ENCODE measurements at places on chromosomes 1 and 21.

GRCh38 chr1:196774603-196775002 is at the start of gene CFHR3:
Gene CFHR3, plus strand, starts transcription at chr1:196774840. Its CDS starts 47 bp downstream, at chr1:196774887.
- DNase-seq: no peak

- DNase-seq: no peak
Measured at GRCh38 chr1:197481101-197481500, 213.0 kb downstream of the CRB1 start.

DNA sequence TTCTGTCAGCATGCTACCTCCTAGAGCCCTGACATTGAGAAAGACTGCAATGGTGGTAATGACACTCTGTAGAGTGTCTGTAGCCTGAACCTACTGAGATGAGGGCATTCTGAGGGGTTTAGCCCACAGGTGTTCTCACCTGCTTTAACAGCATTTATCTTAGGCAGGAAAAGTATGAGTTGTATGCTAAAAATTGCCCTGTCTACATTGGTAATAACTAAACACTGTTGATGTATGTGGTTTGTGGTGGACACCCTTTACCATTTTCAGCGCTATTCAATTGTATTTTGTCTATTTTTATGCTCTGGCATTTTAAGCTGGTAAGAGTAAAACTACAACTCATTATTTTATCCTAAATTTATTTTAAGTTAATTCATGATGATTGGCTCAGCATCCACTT is 10.0 kb downstream of the PYHIN1 start:
- DNase-seq: no peak

DNA sequence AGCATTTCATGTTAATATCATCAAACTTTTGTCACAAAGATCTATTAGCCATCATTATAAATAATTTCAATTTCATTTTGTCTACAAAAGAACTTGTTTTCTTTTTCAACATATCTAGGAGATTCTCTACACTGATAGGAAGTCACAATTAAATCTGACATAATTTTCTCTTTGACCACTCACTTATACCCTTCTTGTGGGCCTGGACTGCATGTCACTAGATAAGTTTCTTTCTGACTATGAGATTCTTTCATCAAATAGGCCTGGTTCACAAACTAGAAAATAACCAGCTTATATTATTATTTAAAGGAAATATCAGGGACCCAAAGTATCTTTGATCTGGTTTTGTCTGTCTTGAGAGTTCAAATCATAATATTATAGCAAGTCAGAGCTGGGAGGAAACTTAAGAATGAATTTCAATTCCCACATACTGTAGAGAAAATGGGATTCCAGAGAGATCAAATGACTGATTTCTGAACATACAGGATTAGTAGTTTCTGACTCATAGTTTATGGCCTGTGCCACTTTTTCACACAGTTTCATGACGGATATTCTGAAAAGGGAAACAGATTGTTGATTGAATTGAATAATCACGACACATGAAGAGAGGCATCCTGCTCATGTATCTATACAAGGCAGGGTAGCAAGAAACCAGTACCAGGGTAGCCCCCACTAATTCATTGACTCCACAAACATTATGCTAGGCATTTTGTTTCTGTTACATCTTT is 355.8 kb downstream of the GPATCH2 start:
- DNase-seq: no peak

DNA sequence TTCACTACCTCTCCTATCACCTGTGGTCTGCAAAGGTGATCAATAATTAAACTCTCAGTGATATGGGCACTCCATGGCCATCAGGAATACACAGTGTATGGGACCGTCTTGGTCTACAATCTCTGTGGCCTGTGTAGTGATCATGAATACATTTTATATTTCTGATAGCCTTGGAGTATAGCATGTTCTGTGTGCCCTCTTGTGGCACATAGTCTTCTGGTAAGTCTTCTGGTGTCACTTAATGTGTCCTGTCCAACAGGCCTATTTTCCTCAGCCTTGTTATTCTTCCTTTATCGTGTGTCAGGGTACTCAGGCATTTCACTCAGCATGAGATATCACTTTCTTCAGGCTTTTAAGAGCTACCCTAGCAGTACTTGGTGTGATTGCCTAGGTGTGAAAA is 393.6 kb downstream of the AGBL4 start:
- DNase-seq: no peak

DNA sequence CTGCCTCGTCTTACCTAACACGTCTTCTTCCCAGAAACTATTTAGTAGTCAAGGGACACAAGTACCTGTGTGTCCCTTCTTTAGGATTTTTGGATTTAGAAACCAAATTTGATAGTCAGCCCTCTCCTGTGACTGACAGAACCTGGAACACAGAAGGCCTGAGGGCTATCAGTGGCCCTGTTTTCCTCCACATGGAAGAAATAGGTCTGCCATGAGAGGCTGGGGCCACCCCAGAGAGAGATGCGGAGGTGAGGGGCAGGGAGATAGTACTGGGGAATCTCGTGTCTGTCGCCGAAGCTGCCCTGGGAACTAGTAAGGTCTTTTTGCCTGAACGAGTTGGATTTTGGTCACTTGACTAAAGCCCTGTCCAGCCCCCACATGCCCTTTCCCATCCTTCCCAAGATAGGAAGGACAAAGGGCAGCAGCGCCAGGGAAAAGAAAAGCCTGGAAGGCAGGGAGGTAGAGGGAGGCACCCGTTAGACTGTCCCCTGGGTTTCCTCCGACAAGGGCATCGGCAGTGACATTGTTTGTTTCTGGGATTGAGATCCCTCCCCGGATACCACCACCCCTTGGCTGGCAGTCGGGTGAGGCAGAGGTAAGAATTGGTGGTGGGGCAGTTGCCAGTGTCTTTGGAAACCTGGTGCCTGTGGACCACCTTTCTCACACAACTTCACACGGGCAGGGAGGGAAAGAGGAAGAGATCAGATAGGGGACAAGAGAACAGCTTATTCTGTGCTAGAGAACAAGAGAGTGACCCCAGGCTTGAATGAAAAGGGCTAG is 19.8 kb downstream of the SMIM12 start:
- no peak for DNase-seq
